ENCODE measurements at places on chromosomes 4 and X.

- DNase-seq = no peak
Observed at GRCh38 chr4:43132010-43132582, 239.6 kb downstream of the GRXCR1 start.

DNA sequence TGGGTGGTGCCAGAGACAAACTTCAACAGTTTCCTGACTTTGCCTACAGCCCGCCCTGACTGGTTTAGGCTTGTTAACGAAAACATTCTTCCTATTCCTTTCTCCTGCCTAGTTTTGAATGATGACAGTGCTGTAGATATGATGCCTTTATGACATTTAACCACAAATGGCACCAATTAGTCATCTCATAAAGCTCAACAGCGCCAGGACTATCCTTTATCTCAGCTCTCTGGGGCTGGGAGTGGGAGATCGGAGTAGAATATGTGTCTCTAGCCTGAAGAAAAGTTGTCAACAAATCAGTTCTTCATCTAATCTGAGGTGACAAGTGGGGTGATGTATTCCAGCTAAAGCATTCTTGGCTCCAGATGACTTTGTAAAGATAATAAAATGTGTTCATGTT is 64.6 kb upstream of the SH3RF1 start:
- no peak for DNase-seq

DNA sequence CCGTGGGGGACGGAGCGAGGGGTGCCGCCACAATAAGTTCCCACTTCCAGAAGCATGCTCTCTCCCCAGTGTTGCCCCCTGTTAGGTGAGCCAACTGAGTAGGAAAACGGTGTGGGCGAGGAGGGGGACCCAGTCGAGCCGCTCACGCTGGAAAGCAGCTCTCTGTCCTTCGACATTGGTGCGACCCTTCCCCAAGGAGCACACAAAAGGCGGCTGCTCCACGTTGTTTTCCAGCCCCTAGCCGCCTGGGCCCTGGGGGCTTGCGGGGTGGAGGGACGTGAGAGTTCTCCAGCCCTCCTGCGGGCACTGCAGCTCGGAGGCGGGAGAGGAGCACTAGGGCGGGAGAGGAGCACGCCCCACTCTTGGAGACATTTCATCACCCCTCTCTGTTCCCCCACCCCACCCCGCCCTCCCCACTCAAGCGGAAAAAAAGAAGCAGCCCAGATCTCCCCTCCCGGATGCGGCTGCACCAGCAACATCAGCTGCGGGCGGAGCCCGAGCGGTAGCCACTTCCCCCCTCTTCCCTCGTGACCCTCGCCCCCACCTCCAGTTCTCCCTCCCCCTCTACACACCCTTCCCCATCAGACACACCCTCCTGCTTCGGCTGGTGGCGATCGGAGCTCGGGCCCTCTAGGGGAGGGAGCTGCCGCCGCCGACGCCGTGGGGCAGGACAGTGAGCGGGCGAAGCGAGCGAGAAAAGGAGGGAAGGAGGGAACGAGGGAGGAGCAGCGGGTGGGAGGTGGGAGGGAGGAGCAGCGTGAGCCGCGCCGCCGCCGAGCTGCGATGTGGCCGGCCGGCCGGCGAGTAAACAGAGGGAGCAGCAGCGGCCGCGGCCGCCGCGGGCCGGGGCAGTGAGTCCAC is at the start of gene DOCK11:
DOCK11 (plus strand) TSS at position 755 of the 861 bp plus-strand sequence. CDS start 157 bp downstream, outside the sequence.
- peak; percentile 89 for DNase-seq

DNA sequence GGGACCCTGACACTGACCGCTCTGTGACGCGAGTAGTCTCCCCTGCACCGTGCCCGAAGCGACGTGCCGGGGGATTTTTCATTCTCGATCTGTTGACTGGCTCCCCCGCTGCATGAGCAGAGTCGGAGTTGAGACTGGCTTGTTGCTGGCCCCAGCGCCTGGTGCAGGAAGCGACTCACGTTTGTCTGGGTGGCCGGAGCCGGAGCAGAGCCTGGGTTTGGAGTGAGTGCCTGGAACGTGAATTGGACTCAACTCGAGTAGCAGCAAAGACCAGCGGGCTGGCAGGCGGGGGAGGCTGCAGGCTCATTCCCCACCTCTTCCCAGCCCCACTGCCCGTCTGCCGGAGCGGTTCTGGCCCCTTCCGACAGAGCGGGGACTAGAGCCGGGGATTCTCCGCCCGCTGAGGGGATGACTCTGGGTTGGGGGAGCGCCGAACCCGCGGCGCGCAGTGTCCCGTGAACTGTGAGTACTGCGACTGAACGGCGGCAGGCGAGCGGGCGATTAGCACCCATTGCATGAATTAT is 554 bp downstream of the PCDH7 start:
- DNase-seq = no peak

DNA sequence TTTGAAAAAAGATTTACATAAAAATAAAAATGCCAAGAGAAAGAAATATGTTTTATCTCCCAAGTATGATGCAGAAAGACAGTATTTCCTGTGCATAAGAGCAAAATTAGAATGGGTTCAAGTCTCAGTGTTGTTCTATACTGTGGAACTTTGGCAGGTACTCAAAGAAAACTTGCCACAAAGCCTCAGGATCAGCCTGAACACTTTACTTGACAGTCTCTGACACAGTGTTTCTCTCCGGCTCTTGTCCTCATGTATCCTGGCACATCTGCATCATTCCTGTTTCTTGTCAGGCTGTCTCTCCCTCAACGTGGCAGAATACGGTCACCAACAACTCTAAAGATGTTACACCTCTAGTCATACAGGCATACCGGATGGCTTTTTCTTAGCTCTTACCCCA is 273.7 kb downstream of the ARHGAP24 start:
- DNase-seq = no peak

GRCh38 chr4:45438047-45438446 is 685.8 kb downstream of the GABRG1 start:
- DNase-seq = no peak

- no peak for DNase-seq
Observed at GRCh38 chr4:121050300-121050699, 22.0 kb downstream of the NDNF start.

DNA sequence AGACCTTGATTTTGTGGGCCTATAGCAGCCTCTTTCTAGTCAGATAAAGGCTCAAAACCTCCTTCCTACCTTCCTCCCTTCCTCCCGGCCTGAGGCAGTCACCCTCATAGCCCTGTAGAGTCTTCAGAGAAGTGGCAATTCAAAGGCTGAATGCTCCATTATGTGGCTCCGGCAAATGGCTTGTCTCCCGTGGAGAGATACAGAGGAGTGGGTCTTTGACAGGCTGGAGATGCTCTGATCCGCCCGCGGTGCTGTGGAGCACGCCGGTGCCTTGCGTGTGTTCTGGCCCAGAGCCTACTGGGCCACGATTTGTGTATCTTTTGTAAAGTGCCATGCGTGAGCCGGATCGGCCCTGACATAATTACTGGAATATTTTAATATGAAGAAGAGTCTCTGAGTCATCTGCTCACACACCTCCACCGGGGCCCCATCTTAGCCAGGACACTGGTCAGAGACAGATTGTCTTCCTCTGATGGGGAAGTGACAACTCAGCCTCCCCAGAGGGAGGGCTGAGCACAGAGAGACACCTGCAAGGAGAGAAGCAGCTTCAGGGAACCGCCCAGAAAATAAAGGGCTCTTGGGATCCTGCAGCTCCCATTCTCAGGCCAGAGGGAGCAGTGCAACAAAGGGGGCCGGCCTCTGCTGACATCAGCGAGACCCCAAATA is 88.7 kb downstream of the DCTD start:
- no peak for DNase-seq

DNA sequence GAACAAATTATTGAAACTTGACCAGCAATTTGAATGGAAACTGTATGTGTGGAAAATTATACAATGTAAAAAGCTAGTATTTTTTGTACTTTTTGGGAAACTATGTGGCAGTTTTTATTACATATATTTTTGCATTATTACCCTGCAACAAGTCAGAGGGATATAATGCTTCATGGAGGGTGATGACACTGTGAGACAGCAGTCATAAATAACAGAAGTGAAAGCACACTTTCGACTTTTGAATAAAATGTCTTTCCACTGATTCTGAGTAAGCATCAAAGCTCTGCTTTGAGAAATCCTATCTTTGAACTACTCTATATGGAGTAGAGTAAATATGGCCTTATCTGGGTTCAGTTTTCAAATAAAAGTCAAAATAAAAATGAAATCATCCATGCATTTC is 122.6 kb upstream of the PABPC4L start:
- no peak for DNase-seq

DNA sequence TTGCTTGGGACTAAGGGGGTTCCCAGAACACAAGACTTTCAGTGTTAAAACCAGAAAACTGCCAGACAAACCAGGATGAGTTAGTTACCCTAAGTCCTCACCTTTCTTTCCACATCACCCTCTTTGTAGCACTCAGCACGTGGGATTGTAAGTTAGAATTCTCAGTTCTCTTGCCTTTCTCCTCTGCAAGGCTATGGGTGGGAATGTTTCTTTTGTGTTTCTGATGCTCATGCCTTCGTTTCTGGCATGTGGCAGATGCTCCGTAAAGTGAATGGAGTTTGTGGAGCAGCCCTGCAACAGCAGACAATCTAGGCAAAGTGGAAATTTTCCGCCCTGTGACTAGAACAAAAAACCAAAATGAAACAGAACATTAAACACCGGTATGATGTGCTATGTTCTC is 64.7 kb upstream of the SPP1 start:
- DNase-seq = no peak

DNA sequence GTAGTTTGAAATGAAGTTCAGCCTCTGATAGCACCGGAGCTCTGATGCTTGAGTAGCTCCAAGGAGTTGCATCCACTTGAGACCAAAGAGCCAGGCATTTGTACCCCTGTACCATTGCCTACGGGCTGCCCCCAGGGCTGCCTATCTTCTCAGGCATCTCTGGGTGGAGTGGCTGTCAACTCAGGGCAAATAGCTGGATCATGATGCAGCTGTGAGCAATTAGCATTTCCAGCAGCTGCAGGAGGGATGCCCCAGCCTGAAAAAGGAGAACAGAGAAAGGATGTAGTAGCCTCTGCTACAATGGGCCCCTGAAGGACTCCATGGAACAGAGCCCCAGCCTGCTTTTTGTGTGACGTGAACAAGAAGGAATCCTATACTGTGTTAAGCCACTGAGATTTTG is 492.6 kb downstream of the BCOR start:
- DNase-seq = no peak

- DNase-seq = no peak
Observed at GRCh38 chrX:132435222-132435621, 53.6 kb downstream of the MBNL3 start.

GRCh38 chrX:119738742-119739141 is 19.6 kb upstream of the SOWAHD start:
- no peak for DNase-seq

DNA sequence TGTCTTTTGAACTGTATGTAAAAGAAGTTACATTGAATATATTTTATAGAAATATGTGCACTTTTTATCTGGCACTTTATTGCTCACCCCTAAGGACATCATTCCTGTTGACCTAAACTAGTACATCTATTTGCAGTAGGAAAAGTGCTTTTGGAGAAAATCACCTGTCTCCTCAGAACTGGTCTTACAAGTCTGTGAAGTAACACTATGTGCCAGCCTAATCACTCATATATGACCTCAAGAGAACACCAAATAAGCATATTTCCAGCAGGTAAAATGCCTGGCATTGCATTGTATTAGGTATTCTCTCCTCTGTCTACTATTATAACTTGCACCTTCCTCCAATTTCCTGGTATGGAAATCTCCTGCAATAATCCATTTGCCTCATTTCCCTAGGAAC is 4.0 kb upstream of the GASK1B start:
- DNase-seq = no peak

- peak; percentile 70 for DNase-seq
Observed at GRCh38 chrX:153934762-153935325, at the start of gene NAA10. Gene NAA10, minus strand, starts transcription at chrX:153935037. Its CDS starts 133 bp downstream, at chrX:153934904.

DNA sequence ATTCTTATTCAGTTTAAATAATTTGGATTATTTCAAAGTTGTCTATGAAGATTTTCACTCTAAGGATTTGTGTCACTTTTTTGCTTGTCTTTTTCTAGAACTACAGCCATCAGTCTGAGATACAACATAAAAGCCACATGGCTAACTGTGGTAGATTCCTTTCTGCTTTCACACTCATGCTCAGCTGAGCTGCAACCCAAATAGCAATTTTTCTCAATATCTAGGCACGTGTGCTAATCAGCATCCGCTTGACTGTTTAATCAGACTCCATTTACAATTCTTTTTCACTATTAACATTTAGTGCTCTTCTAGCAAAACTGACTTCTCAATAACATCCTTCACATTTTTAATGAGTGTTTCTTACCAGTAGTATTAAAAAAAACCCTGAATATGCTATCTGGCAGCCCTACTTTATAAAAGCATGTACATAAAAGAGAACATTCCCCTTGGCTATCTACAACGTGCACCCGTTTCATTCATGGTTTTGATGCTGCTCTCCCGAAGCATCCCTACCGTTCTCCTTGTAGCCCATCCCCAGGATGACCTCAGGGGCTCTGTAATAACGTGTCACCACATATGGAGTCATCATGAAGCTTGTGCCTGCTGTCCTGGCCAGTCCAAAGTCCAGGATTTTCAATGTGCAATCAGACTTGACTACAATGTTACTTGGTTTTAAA is 259.2 kb downstream of the MAPK10 start:
- DNase-seq = no peak

- DNase-seq = no peak
Observed at GRCh38 chr4:177023951-177024350, 231.2 kb upstream of the VEGFC start.

DNA sequence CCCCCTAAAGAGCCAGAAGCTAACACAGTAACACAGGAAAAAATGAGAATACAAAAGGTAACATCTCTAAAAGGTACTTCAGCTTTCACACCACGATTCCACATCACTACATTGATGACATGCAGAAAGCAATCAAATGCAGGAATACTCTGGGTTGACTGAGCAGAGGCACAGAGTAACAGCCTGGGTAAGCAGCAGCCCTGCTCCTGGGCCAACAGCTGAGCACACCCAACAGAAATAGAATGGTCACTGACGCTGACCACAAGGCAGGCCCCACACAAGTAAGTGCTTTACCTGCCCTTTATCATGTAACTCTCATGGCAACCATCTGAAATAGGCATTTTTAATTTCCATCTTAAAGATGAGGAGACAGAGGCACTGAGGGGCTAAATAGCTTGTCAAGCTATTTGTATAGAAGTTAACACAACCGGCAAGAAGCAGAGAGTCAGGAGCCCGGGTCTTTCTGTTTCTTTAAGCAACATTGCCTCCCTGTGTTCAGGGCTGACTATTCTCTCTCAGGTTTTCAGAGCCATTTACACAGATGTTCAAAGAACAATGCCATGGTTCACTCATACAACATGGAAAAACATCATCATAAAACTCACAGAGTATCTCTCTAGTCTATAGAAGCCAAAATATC is 168.9 kb downstream of the ZNF674 start:
- DNase-seq = peak; percentile 44

Data from natural killer cell (primary cell).